GM19239 (cell line): ENCODE measurements at places on chromosomes 6 and 20.

GRCh38 chr20:1943275-1944002, 48.2 kb downstream of the SIRPA start:
- no peak for DNase-seq

DNA sequence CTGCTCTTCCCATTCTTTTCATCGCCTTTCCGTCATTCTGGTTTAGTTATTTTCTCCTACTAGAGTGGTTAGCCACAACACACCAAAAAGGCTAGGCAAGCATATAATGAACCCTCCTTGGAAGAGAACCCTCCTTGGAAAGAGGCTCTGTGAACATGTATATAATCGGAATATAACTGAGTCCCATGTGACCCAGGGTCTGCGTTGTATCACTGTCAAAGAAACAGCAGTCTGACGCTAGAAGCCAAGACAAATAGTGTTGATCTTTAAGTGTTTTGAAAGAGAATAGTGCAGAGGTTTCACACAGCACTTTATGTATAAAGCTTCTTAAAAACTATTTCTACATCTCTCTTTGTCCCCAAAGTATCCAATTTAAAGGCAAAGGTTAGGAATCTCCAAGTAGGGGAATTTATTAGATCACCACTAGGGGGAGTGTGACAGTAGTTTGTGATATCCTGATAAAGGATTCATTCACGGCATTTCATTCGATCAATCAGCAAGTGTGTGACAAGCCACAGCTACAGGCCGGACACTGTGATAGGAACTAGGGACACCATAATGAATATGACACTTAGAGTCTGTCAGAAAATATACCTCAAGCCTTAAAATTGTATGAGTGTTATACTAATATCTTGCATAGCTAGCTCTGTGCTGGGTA, 395.3 kb downstream of the CD109 start:
- peak; percentile 17 for DNase-seq

- no peak for DNase-seq
These were observed 72.9 kb upstream of the GLP1R start for GRCh38 chr6:38975621-38976049.

DNA sequence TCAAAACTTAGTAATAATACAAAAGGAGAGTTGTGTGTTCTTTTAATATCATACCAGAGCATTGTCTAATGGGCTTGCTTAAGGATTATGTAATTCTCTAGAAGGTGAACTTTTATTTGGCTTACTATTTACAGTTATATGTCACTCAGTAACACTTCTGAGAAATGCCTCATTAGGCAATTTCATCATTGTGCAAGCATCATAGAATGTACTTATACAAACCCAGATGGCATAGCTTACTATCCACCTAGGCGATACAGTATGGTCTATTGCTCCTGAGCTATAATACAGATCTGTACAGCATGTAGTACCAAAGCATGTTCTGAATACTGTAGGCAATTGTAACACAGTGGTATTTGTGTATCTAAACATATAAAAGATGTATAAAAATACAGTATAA, 340.1 kb downstream of the PHF3 start:
- no peak for DNase-seq

GRCh38 chr6:129764761-129765407, 54.9 kb upstream of the ARHGAP18 start:
- no peak for DNase-seq

DNA sequence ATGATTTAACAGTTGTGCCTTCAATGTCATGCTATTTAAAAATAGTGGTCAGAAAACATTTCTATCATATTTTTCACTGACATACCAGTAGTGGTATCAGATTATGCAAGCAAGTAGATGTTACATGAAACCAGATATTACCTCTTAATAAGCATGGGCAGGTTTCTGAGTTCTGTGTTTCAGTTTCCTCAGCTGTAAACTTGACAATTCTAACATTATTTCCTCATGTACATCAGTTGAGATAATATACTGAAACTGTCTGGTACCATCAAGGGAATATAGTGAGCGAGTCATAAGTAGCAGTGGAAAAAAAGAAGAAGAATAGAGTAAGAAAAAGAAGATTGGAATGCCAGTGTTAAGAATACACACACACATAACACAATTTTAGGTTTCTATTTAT, 477.9 kb upstream of the MANEA start:
- no peak for DNase-seq

DNA sequence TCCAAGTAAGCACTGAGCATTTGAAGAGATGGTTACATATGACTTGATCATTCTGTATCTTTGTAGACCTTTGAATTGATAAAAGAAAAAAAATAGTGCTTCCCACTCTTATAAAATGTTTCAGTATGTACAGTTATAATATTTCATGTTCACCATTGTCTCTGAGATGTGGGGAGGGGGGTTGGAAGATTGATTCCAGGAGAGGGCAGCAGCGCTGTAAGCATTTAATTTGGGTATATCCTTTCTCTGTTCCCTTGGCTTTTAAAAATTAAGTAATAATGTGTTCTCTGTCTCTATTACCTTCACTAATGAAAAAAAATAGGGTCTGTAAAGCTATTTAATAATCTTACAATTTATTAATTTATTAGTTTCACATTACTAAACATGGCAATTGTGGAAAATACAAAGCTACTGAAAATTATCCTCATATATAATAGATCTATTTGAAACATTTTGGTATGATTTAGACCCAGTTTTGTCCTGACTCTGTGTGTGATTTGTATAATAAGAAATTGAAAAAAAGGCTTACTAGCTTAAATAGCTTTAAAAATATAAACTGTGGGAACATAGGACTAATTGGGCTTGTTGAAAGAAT, 341.2 kb downstream of the CDKAL1 start:
- no peak for DNase-seq

DNA sequence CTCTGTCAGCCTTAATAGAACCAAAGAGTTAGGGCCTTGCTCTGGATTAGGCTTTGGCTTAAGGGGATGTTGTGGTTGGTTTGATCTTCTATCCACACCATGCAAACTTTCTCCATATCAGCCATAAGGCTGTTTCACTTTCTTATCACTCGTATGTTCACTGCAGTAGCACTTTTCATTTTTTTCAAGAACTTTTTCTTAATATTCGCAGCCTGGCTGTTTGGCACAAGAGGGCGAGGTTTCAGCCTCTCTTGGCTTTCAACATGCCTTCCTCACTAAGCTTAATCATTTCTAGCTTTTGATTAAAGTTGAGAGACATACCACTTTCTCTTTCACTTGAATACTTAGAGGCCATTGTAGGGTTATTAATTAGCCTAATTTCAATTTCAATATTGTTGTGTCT, 193.1 kb downstream of the NRN1 start:
- no peak for DNase-seq

GRCh38 chr6:15936503-15936902, 192.4 kb upstream of the MYLIP start:
- DNase-seq: peak; percentile 20

GRCh38 chr6:123902738-123903313, 99.2 kb downstream of the NKAIN2 start:
- no peak for DNase-seq

DNA sequence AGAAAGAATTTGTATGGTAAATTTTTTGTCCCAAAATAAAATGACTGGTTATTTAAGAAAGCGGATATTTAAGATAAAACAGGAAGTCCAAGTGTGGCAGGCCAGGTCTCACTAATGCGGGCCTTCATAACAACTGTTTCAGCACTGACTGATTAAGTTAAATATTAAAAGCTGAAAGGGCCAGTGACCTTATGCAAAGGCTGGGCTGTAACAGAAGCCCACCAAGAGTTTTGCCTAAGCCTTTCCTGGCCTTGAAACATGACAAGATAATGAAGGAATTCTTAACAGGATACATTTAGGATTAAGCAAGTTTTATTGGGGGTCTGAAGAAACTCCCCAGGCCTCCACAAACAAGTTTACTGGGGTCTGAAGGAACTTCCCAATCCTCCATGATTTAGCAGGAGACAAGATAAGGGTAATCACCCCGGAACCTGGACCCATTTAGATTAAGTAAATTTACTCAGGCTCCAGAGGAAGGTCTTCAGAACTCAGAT, 36.3 kb downstream of the ZNF133 start:
- DNase-seq: no peak

- DNase-seq: no peak
These were observed 38.5 kb upstream of the TASP1 start for GRCh38 chr20:13677241-13677640.

- no peak for DNase-seq
These were observed 53.5 kb upstream of the SLC22A16 start for GRCh38 chr6:110529907-110530306.

DNA sequence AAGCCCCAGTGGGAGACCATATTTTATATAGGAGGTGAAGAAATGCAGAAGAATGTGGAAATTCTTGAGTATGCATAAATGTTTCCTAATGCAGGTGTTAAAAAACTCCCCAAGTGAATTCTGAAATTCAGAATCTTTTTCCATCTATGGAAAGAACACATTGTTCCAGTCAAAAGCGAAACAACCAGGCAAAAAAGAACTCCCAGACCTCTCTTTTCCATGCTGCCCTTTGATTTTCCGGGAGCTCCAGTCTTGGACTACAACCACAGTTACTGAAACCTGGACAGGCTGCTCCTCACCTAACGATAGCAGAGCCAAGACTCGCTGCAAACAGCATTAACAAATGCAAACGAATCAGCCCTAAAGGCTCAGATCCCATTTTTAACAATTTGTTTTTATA, 108.7 kb upstream of the CNKSR3 start:
- no peak for DNase-seq

- no peak for DNase-seq
These were observed 48.9 kb downstream of the DUSP22 start for GRCh38 chr6:340991-341827.

GRCh38 chr6:98825600-98826230, 8.7 kb upstream of the POU3F2 start:
- DNase-seq: no peak

DNA sequence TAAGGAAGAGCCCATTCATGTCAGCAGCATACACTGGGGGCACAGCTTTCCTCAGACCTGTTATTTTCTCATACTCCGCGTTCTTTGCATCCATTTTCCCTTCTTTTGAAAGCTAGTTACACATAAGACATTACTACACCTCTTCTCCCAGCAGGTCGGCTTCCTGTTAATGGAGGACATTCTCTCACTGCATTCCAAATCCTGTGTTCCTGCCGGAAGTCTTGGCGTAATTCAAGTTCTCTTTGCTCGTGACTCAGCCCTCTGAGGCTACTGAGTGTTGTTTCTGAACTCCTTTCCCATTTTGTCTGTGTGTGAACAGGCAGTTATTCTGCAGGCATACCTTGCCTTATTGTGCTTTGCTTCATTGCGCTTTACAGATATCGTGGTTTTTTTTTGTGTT, 97.5 kb upstream of the ZBTB24 start:
- no peak for DNase-seq

DNA sequence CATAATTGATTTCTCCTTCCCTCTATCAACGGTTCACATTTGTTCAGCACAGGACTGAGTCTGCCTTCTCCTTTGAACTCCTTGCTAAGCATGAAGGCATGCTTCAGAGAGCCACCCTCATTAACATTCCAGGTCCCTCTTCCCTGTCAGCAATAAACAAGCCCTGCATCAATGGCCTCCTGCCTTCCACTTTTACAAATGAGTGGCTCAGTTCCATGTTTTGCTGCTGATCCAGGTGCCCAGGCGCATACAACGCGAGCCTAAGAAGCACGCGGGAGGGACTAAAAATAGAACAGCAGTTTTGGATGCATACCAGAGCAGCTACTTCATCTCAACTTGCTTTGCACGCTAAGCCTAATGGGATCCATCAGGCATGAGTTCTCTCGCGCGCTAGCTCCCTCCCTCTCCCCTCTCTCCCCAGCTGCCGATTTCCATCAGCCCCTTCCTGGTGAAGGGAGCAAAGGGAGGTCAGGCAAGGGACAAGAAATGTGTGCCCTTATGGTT, 53.4 kb downstream of the TRAF3IP2 start:
- DNase-seq: no peak

DNA sequence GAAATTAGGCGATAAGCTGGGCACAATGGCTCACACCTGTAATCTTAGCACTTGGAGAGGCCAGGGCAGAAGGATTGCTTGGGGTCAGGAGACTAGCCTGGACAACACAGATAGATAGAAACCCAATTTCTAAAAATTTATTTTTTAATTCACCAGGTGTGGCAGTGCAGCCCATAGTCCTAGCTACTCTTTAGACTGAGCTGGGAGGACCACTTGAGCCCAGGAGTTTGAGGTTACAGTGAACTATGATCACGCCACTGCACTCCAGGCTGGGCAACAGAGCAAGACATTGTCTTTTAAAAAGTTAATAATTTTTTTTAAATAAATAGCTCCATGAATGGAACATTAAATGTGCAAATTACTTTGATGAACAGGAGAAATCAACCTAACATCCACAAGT, 8.2 kb downstream of the ZNF318 start:
- DNase-seq: no peak

GRCh38 chr6:3163248-3163594, 5.9 kb upstream of the TUBB2A start:
- no peak for DNase-seq

DNA sequence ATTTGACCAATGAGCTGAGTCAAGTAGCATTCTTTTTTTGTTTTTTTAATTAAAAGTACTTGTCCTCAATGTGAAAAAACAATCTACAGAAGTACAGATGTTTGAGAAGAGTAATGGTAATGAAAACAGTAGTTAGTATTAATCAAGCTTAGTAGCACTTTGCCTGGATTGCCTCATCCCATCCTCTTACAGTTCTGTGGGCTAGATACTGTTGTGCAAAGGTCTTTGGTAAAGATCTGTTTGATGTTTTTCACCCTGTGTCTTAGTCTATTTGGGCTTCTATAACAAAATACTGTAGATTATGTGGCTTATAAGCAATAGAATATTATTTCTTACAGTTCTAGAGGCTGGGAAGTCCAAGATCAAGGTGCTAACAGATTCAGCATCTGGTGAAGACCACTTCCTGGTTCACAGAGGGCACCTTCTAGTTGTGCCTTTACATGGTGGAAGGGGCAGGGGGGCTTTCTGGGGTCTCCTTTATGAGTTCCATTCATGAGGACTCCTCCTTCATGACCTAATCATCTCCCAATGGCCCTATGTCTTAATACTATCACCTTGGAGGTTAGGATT, 84.3 kb downstream of the SHLD1 start:
- DNase-seq: no peak
